ENCODE measurements at places on chromosomes 7 and 10.

GRCh38 chr10:29277296-29277695 lies 11.6 kb upstream of the LYZL1 start:
- no peak for DNase-seq

DNA sequence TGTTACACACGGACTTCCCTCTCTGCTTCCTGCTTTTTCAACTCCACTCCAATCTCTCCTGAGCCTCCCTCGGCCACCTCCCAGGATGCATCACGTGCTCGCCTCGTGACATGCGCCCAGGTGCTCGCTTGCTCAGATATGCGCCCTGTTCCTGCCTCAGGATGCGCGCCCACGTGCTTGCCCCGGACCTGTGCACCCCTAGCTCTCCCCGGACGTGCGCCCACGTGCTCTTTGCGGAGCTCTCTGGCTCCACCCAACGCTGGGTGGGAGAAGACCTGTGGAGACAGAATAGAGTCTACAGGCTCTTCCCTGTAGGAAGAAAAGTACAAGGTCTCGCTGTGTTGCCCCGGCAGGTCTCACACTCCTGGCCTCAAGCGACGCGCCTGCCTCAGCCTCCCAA lies 23.1 kb downstream of the PARD3 start:
- DNase-seq, result no peak

- DNase-seq, result no peak
Observed at GRCh38 chr7:8638076-8638475, 204.7 kb downstream of the NXPH1 start.

- peak; percentile 54 for DNase-seq
Observed at GRCh38 chr7:50679218-50680007, 103.3 kb downstream of the GRB10 start.

DNA sequence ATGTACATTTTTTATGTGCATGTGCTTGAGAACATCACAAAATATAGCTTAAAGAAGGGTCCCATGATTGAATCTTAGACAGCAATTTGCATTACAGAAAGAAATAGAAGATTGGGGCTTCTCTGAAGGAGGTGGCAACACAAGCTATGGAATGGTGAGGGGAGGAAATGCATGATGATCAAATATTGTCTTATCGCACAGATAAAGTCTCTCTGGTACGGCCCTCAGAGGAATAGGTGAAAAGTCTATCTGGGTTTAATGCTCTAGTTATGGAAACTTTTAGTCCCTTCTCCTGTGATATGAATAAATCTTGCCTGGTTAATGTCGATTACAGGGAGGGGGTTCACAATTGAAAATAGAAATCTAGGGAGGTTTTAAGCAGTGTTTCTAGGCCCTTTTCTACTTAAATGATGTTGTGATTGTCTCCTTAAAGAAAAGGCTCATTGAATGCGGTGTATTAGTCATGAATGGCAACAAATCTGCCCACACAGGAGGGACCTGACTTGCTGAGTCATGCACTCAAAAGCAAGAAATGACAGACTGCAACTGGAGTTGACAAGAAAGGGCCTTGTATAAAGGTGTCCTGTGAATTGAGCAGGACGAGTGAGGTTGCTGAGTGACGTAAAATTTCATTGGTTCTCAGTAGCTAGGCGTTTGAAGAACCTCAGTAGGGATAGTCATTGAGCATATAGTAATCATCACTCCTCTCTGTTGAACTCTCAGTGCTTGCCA lies 133.4 kb upstream of the CSTF2T start:
- no peak for DNase-seq

GRCh38 chr10:73368238-73368637 lies 9.6 kb upstream of the CFAP70 start:
- no peak for DNase-seq

DNA sequence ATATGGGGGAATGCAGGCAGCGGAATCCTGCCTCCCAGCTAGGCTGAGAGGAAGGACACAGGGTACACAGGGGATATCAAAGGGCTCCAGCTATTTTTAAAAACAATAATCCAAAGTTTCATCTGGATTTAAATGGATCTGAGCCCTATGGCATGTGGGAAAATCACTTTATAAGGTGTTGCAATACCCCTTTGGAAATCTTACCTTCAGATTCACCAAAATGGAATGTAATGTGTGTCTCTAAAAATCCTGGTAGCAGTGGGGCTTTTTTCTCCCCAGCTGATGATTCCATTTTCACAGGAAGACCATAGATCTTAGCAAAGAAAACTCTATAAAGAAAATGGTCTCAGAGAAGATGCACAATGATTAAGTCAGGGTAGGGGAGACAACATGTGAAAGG lies 722.2 kb downstream of the PARD3 start:
- DNase-seq, result no peak

DNA sequence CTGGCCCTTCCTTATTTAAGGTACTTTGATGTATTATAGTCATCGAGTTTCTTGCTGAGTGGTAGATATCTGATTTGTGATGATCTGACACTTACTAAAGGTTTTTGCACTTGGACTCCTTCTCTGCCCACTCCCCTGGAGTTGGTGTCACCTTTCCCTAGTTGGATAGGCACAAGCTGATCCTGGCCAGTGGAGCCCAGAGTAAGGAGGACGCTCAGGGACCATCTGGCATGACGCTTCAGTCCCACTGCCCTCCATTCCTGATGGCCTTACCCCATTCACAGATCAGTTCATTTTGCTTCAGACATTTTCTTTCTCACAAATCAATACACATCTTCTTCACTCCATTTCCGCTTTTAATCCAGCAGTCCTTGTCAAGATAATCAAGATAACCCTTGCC lies 20.1 kb downstream of the ASB15 start:
- no peak for DNase-seq

DNA sequence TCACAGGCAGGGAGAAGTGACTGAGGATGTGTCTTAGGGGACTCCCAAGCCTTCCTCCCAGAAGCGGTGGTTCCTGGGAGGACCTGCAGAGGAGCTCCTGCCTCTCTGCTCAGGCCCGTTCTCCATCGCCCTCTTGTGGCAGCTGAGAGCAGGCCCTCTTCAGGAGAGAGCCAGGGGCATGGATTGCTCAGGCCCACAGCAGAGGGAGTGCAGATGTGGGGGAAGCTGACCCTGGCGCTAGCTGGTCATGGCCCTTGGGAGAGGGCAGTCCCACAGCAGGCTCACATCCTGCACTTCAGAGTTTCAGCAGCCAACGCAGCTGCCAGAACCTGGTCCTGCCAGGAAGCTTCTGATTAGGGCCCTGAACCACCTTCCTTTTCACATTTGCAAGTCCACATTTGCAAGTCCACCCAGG lies 94.8 kb upstream of the TARP start:
- peak; percentile 59 for DNase-seq

Measured in hematopoietic multipotent progenitor cell treated with erythropoietin and hydrocortisone succinate and interleukin-3 and kit ligand, for 17 days (in vitro differentiated cells).